Renal cortical epithelial cell (primary cell): ENCODE measurements at places on chromosomes 7 and 10. TPM values are rescaled to one million over a fixed set of nuclear protein-coding genes. Genes with fewer than 3 reads are reported as not detected.

ZNF365 gene
- total RNA-seq, result 6.7 and 8.2 TPM in 2 replicates

C10orf62 gene
- total RNA-seq, result 0.35 and 3.2 TPM in 2 replicates

SFTPA2 gene
- total RNA-seq, result not detected in 2 replicates

KDM7A gene
- total RNA-seq, result 3.3 and 7.2 TPM in 2 replicates

- DNase-seq, result no peak
Observed at GRCh38 chr10:2282202-2282601, 544.9 kb upstream of the ADARB2 start.

DNA sequence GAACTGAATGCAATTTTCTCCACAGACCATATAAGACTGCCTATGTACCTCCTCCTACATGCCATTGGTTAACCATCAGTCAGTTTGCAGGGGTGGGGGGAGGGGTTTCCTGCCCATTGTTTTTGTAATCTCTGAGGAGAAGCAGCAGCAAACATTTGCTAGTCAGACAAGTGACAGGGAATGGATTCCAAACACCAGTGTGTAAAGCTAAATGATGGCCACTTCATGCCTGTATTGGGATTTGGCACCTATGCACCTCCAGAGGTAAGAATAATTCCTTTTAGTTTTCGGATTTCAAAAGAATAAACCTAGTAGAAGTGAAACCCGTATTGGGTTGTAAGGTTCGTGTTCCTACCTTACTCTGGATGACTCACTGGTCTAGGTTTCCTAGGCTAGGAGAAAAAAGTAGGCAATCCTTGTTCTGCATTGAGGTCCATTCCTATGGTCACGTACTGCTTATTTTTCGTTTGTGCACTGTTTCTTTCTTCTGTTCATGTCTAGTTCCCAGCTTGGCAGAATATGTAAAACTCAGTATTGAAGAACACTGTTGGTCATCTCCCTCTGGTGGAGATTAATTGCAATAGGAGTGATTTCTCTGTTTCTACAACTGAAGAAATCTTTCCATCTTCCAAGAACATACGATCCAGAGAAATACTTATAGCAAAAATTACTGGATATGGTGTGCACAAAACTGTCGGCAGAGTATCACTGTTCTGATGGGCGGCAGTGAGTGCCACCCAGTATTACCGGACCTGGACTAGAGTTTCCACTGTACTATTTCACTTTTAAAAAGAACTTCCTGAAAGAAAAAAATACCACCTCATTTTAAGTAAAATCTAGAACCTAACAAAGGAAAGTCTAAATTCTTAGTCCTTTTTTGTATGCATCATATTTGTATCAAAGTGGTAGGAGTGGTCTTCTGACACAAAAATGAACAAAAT, at the start of gene AKR1C3:
Gene AKR1C3, plus strand, starts transcription at position 150 of the 941 bp plus-strand sequence. Its CDS starts 31 bp downstream, at position 181.
- DNase-seq, result peak; percentile 86

DNA sequence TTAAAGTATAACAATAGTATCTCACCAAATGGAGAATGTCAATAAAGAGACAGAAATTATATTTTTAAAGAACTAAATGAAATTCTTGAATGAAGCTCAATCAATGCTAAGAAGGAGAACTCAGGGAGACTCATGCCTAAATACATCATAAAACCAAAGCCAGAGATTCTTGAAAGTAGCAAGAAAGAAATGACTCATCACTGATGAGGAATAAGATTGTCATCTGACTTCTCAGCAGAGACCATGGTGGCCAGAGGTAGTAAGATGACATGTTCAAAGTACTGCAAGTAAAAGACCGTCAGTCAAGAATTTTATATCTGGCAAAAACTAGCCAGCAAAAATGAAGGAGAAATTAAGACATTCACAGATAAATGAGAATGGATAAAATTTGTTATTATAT, 399.0 kb downstream of the GRID1 start:
- no peak for DNase-seq

ZNF736 gene
- 16.5 and 33.0 TPM in 2 replicates for total RNA-seq

GRCh38 chr7:91047636-91048035, 216.6 kb upstream of the FZD1 start:
- no peak for DNase-seq

INHBA gene
- 2.1 and 19.6 TPM in 2 replicates for total RNA-seq

DNA sequence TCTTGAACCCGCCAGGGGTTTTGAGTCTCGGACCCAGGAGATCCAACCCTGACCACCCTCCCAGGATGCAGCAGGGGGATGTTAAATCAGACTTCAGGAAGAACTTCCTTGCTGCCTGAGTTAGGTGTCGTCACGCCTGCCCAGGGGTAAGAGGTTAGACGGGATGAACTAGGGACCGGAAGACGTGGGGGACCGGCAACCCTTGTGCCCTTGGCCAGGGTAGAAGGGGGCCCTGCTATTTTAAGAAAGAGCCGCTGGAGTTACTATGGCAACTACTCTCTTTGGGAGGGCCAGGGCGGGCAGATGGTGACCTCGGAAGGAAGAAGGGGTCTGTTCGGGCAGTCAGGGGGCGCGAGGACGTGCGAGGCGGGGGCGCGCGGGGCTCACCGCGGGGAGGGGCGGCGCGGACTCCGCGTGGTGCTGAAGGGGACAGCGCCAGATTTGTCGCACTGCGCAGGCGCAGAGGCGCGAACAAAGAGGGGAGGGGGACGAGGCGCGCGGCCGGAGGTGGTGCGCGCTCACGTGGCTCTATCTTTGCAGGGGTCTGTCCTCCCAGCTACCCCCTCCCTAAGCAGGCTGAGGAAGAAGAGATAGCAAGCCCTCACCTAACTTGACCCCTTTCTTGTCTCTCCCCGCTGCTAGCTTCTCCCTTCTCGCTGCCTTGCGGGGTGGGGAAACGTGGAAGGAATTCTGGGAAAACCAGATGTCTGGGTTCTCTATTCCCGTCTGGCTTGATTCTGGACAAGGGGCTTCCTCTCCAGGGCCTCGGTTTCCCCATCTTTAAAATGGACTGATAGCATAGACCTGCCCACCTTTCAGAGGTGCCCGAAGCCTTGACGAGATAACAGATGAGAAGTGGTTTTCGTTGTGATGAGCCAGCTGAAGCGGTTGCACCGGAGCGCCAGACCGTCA, 940 bp upstream of the PSD start:
- DNase-seq, result no peak

KCNH2 gene
- 1.2 and 2.3 TPM in 2 replicates for total RNA-seq

DNA sequence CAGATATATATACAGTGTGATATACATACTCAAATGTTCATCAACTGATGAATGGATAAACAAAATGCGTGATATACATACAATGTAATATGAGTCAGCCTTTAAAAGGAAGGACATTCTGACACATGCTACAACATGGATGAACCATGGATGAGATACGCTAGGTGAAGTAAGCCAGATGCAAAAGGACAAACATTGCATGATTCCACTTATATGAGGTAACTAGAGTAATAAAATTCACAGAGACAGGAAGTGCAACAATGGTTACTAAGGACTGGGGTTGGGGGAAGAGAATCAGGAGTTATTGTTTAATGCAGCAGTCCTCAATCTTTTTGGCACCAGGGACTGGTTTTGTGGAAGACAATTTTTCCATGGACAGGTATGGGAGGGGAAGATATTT, 47.3 kb upstream of the PIK3AP1 start:
- DNase-seq, result peak; percentile 11

DNA sequence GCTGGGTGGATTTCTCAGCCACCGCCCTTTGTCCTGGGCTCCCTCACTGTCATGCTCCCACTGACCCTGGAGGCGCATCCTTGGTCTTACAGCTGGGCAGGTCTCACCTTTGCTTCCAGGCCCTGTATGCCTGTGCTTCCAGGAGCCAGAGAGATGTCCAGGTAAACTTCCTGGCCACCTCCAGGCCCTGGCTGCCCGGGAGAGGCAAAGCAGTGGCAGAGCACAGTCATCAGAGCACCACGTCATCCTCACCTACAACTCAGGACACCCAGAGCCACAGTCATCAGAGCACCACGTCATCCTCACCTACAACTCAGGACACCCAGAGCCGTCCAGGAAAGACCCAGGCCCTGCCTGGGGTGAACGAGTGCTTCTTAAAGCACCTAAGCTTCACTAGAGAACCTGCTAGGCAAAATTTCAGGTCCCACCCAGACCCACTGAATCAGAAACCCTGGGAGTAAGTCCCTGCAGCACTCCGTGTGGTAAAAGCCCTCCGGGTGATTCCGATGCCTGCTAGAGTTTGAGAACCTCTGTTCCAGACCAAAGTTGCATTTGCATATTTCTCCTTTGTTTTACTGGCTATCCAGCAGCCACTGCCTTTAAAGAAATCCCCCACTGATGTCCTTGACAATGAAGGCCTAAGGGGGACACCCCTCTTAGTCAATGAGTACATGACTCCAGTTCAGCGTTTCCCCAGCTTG, 62.3 kb downstream of the DLG5 start:
- DNase-seq, result peak; percentile 49

GRCh38 chr7:108419961-108420908, 36.0 kb downstream of the NRCAM start:
- no peak for DNase-seq

DNA sequence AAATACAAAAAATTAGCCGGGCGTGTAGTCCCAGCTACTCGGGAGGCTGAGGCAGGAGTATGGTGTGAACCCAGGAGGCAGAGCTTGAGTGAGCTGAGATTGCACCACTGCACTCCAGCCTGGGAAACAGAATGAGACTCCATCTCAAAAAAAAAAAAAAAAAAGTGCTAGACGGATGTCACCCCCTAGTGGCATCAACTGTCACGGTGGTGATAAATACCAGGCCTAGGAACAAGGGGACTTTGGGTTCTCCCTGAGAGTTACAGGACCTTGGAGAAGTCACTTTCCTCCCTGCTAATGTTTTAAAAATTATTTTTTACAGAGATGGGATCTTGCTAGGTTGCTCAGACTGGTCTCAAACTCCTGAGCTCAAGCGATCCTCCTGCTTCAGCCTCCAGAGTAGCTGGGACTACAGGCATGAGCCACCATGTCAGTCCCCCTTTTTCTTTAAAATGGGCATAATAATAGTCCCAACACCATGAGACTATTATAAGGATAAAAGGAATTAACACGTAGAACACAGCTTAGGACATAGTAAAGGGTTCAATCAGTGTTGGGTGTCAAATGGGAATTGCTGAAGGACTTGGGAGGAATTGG, 2.6 kb upstream of the TMEM130 start:
- no peak for DNase-seq

GHRHR gene
- not detected in 2 replicates for total RNA-seq
